ENCODE measurements at places on chromosomes 5 and 9.

DNA sequence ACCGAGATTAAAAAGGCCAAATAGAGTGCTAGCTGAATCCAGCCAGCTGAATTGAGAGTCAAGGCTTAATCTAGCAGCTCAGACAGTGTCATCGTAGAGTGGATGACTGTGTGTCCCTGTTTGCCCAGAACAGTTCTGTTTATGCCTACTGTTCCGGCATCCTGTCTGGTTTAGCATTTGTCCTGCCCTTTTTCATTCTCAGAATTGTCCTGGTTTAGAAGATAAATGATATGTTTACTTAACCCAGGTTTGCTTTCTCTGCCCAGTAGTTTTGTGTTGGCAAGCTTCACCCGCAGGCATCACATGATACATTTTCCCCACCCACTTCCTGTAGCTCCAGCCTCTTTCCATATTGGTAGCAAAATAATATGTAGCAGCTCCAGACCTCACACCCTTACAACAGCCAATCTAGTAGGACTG, 41.3 kb upstream of the ZSWIM6 start:
- DNase-seq = no peak

GRCh38 chr9:107079589-107079988, 203.5 kb upstream of the RAD23B start:
- DNase-seq = no peak

- DNase-seq = no peak
These were observed 83.0 kb downstream of the DAB2IP start for GRCh38 chr9:121734465-121734864.

- DNase-seq = no peak
These were observed 255.9 kb upstream of the ACO1 start for GRCh38 chr9:32128546-32128945.

GRCh38 chr5:73564675-73565074, 764 bp downstream of the ANKRA2 start:
- DNase-seq = no peak

GRCh38 chr9:19517202-19517942, 108.6 kb downstream of the ACER2 start:
- DNase-seq = no peak

DNA sequence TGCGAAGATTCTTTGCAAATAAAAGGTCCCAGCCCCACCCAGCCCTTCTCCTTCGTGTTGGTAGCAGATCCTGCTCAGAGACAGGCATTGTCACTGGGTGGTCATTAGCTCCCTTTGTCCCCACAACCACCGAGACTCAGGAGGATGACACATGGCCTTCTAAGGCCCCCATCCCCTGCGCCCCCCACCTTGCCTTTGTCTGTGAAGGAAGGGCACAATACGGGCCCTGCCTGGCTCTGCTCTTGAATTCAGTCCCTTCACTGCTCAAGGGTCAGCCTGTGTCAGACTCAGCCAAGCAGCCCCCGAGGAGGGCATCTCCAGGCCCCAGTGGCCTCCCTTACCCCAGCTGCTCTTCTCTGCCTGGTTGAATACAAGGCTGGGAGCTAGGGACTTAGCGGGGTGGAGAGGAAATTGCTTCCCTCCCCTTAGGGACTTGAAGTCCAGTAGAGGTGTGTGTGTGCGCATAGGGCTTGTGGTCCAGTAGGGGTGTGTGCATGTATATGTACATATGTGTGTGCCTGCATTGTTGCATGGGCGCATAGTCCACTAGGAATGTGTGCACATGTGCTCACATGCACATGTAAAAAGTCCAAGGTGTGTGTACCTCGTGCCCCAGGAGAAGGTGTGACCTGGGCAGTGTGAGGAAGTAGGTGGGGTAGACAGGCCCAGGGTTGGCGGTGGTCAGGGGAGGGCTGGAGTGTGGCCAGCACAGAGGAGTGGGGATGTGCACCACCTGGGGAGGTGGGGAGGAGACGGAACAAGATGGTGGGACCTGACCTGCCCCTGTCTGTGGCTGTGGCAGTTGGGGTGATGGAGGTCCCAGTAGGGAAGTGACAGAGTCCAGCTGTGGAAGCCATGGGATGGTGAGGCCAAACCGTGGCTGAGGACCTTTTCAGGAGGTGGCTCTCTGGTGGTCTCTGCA, 59.1 kb downstream of the PHF2 start:
- DNase-seq = no peak

DNA sequence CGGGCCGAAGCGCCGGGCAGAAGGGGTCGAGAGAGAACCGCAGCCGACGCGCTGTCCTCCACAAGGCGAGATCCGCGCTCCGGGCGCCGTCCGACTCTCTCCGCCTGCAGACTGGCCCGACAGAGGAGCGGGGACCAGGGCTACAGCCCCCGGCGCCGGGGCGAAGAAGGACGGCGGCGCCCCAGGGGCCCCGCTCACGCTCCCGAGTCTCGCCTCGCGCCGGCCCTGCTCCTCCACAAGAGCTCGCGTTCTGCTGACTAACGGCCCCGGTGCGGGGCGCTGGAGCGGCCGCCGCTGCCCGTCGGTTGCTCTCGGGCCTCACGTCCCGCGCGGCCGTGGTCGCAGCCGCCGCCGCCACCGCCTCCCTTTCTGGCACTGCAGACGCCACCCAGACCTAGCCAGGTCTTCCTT, 338 bp downstream of the ABHD17B start:
- DNase-seq = peak; percentile 10

DNA sequence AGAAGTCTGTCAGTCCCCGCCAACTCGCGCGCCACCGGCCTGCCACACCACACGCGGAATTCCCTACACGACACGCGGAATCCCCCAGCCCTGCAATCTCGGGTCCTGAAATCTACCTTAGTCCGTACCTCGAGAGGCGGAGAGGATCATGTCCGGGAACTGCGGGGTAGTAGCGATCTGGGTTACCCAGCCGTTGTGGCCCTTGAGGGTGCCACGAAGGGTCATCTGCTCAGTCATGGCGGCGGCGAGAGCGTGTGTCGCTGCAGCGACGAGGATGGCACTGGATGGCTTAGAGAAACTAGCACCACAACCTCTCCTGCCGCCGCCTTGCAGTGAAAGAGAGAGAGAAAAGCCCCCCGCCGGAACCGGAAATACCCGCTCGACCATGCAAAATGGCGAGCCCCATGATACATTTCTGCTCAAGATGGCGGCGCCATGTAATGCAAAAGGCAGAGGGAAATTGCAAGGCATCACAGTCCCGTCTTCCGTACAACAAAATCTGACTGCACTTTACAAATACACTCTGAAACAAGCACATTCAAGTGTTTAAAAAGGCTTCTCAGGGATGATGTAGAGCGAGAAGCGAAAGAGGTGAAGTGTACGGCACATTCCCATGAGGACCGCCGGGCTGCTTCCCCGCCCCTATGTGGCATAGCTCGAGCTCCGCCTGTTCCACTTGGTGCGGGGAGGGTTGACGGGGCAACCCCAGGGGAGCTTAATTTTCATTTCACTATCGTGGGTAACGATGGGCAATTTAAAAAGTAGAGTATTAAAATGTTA, at the start of gene RACK1:
TSS of gene RACK1 (minus strand) at position 343 of the 780 bp plus-strand sequence. CDS start at position 237, 106 bp downstream.
- DNase-seq = peak; percentile 81

- DNase-seq = no peak
These were observed 2.0 kb upstream of the GCNT4 start for GRCh38 chr5:75054134-75054930.

DNA sequence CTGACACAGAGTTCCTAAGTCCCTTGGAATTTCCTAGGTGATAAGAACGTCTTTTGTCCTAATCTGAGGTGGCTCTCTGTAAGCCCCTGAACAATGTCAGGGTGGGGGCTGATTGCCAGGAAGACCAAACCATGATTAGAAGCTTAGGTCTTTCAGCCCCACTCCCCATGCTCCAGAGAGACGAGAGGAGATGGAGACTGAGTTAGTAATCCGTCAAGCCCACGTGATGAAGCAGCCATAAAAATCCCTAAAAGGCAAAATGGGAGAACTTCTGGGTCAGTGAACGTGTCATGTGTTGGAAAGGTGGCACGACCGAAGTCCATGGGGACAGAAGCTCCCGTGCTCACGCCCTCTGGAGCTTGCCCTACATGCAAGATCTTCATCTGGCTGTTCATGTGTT, 85.6 kb downstream of the RAD23B start:
- no peak for DNase-seq

GRCh38 chr5:54329731-54330709, 19.6 kb upstream of the ARL15 start:
- DNase-seq = no peak

GRCh38 chr5:111859533-111860270, 102.7 kb upstream of the NREP start:
- DNase-seq = no peak

DNA sequence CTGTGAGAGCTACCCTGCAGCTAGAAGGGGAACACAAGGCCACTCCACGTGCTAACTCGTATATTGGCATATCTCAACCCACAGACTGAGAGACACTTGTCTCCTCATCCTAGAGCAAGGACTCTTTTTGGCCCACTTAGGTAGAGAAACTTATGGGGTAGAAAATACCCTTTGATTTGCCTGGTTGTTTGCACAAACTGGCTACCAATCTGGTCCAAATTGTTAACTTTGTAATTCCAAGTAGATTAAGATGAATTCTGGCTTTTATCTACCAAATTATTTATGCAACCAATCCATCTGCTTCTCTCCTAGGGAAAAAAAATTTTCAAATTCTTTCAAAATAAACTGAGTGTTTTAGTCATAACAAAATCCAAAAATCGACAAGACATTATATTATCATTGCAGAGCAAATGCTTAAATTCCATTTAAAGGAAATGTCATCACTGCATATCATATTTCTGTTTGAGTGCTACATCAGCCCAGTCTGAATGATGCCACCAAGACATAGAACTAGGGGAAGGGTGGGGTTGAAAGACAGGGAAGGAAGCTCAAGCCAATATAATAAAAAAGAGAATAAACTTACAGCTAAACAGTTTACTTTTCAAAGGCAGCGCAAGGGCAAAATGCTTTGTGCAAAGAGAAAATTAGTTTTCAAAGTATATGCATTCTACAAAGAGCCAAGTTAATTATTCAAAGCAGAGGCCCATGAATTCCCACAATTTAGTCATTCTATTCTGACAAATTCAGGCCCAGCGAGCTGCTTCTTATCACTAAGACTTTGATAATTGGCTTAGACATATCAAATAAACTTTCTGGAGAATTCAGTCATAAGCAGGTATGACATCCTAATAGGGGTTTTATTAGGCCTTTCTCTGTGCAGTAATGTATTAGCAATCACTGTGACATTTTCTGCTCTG, 198.0 kb downstream of the CAAP1 start:
- no peak for DNase-seq

GRCh38 chr9:136486823-136487620, 4.2 kb upstream of the SEC16A start:
- no peak for DNase-seq

DNA sequence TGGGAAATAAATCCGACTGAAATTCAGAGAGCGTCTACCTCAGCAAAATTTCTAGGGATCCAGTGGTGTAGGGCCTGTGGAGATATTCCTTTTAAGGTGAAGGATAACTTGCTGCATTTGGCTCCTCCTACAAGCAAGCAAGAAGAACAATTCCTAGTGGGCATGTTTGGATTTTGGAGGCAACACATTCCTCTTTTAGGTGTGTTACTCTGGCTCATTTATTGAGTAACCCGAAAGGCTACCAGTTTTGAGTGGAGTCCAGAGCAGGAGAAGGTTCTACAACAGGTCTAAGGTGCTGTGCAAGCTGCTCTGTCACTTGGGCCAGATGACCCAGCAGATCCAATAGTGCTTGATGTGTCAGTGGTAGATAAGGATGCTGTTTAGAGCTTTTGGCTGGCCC, 862.4 kb upstream of the CDH9 start:
- DNase-seq = no peak

- no peak for DNase-seq
These were observed 2.3 kb upstream of the PAX5 start for GRCh38 chr9:37036371-37036775.

DNA sequence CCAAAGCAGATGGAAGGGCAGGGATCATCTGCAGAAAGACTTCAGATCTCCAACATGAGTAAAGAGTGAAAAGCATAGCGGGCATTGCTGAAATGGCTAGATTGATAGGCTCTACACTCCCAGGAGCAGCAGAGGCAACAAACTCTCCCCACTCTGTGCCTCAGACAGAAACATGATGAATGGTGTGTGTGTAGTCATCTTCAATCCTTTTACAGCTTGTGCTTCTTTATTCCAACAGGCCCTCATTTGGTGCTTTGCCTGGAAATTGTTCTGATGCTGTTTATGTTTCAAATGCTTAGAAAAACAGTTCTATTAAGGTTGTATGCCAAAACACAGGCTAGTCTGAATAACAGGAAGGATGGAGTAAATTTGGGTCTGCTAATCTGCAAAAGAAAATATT, 176.2 kb downstream of the DMRTA1 start:
- DNase-seq = no peak

- no peak for DNase-seq
These were observed 199.6 kb downstream of the SMARCA2 start for GRCh38 chr9:2214707-2215106.

DNA sequence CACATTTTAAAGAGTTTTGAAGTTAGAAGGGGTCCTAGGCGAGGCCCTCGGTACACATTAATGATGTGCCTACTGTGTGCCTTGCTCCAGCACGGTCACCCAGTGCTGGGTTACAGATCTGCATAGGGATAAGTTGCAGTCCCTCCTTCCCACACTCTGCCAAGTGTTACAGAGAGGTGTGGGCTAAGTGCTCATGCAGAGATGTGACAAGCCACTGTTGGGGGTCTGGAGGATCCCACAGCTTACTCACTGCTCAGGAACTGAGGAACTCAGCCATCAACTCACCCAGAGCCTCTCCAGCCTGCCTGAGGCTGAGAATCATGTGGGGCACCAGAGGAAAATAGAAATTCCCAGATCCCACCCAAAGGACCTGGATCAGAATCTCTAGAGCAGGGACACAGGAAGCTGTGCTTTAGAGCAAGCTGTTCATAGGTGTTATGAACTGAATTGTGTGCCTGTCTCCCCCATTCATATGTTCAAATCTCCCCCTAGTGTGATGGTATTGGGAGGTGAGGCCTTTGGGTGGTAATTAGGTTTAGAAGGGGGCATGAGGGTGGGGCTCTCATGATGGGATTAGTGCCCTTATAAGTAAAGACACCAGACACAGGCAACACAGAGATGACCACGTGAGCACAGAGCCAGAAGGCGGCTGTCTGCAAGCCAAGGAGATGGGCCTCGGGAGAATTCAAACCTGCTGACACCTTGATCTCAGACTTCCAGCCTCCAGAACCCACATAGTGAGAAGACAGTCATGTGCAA, 164.1 kb downstream of the HSD17B3 start:
- no peak for DNase-seq

GRCh38 chr5:75361310-75361709, 24.3 kb downstream of the HMGCR start:
- DNase-seq = no peak
